CD4-positive, alpha-beta T cell treated with Interleukin-15 for 4 hours (primary cell): ENCODE measurements at places on chromosomes 13 and 19.

- DNase-seq = no peak
These were observed at the start of gene ZSCAN1 for GRCh38 chr19:58033741-58034476. Gene ZSCAN1 (plus strand): TSS chr19:58034025. CDS start chr19:58037837, 3,812 bp downstream.

DNA sequence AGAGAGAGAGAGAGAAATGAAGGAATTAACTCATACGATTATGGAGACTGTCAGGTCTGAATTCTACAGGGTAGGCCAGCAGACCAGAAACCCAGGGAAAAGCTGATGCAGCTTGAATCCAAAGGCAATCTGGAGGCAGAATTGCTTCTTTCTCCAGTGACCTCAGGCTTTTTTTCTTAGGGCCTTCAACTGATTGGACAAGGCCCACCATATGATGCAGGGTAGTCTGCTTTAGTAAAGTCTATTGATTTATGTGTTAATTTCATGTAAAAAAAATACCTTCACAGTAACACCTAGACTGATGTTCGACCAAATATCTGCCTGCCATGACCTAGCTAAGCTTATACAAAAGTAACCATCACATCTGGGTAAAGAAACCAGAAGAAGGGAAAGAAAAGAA, 71.1 kb downstream of the MZT1 start:
- DNase-seq = no peak

DNA sequence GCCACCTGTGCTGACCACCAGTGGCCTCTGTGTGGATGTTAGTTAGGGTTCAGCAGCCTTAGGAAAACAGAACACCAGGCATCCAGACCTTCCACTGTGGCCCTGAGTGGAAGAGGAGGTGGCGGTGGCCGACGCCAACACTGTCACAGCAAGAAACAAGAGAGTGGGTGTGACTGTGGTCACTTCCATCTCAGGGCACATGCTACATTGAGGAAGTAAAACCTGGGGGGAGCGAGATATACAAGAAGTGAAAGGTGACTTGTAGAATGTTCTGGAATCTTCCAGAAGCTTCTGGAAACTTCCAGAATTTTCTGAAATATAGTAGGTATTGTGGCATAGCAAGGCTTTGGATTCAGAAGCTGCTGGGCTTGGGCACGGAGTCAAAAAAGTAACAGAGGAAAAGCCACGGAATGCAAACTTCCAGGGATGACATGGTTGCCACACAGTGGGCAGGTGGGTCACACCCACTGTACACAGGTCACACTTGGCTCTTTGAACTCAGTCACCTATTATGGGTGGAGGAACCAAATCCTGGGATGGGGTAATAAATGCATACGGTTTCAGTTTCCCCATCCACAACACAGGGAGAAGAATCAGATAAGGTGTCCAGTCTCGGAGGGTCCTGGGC, 24.3 kb downstream of the GNG7 start:
- DNase-seq = no peak

- peak; percentile 79 for DNase-seq
These were observed 38.8 kb upstream of the GATAD2A start for GRCh38 chr19:19366434-19367396.

DNA sequence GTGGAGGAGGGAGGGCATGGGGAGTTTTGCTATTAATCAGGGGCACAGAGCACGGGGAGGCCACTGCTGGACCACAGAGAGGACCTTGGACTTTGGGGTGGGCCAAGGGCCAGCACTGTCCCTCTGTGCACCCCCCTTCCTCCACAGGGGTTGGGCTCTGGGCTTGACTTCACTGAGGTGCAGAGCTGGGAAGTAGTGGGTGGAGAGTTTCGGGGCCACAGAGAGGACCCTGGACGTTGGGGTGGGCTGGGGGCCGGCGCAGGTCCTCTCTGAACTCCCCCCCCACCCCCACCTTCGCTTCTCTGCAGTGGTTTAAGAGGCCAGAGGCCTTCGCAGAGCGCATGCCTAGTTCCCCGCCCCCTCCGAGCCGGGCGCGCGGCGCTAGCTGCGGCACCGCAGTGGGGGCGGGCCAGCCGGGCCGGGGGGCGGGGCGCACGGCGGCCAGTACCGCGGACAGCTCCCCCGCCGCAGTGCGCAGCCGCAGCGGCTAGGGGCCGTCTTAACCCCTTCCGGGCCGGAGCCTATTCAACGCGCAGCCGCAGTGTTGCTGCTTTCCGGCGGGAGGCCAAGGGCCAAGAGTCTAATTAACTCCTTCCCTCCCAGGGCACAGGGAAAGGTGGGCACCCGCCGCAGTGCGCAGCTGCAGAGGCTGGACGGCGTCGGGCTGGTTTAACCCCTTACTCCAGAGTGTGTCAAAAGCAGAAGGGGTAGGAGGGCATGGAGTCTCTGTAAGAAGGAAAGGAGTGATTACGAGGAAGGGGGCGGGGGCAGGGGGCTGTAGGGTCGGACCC, 3.7 kb downstream of the KCNC3 start:
- peak; percentile 56 for DNase-seq

- DNase-seq = no peak
These were observed 31.1 kb downstream of the DNM2 start for GRCh38 chr19:10748927-10749434.

- DNase-seq = peak; percentile 16
These were observed 25.1 kb downstream of the CARS2 start for GRCh38 chr13:110680852-110681251.

DNA sequence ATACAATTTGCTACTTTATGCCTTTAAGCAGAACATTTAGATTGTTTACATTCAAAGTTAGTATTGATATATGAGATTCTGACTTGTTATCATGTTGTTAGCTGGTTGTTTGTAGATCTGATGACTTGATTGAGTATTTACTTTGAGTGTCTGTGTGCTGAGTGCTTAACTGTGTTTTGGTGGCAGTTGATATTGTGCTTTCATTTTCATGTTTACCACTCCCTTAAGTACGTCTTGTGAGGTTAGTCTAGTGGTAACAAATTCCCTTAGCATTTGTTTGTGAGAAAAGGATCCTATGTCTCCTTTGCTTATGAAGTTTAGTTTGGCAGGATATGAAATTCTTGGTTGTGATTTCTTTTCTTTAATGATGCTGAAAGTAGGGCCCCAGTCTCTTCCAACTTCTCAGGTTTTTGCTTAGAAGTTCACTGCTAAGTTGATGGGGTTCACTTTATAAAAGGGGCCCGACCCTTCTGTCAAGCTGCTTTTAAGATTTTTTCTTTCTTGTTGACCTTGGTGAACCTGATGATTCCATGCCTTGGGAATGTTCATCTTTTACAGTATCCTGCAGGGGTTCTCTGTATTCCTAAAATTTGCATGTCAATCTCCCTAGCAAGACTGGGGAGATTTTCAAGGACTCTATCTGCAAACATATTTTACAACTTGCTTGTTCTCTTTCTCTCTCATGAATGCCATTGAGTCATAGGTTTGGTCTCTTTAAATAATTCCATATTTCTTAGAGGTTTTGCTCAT, 1095.4 kb upstream of the PCDH20 start:
- DNase-seq = no peak

DNA sequence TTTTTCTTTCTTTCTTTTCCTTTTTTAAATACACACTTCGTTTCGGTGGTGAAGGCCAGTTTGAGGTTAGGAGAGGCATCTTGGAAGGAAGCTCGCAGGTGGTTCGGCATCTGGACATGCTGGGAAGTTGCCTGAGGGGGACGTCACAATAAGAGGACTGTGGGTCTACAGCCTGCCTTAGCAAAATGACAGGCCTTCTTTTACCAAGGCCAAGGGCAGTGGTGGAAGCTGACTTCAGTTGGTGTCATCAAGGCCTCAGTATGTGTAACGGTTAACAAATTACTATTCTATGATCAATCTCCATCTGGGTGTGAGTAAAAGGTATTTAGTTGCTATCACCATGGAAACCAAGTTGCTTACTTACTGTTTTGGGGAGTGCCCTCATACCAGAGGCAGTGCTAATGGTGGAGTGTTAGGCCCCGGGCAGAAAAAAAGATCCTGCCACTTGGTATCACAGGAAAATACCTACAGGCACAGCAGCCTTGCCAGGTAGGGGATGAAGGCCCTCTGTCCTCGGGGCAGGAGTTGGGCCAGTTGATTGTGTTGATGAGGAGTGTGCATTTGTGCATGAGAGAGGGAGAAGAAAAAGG, 10.3 kb downstream of the ACTN4 start:
- DNase-seq = peak; percentile 72

- DNase-seq = peak; percentile 56
These were observed 25.7 kb downstream of the SLC8A2 start for GRCh38 chr19:47445937-47446402.

GRCh38 chr13:61874970-61875579, 459.4 kb upstream of the PCDH20 start:
- DNase-seq = no peak

DNA sequence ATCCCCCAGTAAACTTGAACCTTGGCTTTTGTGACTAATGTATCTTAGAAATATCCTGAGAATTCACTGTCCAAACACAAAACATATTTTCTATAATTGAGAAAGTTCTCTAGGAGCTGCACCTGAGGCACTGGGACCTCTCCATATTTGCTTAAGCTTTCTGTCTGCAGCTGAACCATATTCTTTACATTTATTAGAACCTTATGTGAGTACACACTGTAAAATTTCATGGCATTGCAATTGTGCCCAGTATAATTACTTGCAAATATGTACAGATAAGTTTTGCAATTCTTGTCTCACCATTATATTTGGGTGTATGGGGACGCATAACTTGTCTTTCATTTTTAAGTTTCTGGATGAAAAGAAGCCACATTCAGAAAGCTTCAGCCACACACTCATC, 280.7 kb upstream of the KLHL1 start:
- no peak for DNase-seq

DNA sequence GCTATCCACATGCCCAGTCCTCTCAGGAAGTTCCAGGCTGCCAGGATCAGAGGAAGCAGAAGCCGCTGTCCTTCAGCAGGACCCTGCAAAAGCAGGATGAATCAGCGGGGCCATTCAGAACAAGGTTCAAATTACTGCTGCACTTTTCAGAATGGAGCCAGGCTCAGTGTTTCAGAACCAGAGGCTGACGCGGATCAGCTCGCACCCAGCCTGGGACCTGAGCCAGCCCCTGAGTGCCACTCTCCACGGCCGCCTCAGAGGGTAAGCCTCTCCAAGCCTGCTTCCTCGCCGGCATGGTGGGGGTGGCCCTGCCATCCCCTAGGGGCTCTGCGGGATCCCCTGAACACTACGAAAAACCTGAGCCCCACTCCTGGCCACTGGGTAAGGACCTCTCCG, 24.7 kb downstream of the RASA3 start:
- DNase-seq = no peak

GRCh38 chr19:18291590-18292461, 10.4 kb upstream of the JUND start:
- DNase-seq = peak; percentile 69

DNA sequence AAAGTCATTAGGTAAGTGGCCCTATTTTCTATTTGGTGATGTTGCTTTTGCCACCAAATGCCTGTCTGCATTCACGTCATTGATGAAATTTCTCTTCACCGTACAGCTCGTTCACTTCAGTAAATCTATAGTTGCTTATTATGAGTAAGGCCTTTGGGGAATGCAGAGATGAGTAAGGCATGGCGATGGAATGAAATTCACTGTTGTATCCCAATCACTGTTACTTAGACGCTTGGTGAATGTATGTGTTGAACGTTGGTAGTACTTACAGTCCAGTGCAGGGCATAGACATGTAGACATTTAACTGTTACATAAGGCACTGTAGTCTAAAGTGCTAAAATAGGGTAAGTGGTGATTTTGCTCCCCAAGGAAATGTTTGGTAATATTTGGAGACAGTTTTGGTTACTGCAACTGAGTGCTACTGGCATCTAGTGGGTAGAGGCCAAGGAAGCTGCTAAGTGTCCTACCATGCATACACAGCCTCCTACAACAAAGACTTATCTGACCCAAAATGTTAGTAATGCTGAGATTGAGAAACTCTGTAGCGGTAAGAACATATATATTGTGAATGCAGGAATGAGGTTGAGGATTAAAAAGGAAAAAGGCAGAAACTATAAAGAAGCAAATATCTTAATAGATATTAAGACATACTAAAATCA, 5.8 kb downstream of the AKAP11 start:
- no peak for DNase-seq
